MCF 10A (cell line): ENCODE measurements at places on chromosomes 11 and 22. TPM values are rescaled to one million over a fixed set of nuclear protein-coding genes. Genes with fewer than 3 reads are reported as not detected.

- H3K4me3 ChIP-seq = no peak overlapping the region
- H3K4me1 ChIP-seq = no peaks in the 10 kb centered on the region
- peaks cover 7% of the 10 kb centered on the region for H3K36me3 ChIP-seq
- no peak overlapping the region for H3K27ac ChIP-seq
- peaks cover 50% of the 10 kb centered on the region for H3K27me3 ChIP-seq
- DNase-seq = no peak
These were observed 66.6 kb upstream of the PRODH start for GRCh38 chr22:19002684-19003038.

- no peaks in the 10 kb centered on the region for H3K27me3 ChIP-seq
- H3K36me3 ChIP-seq = peaks cover 11% of the 10 kb centered on the region
- no peak overlapping the region for H3K27ac ChIP-seq
- H3K4me3 ChIP-seq = no peak overlapping the region
- peak; percentile 54 for DNase-seq
These were observed 71.6 kb downstream of the LRP5 start for GRCh38 chr11:68383976-68384501.

DNA sequence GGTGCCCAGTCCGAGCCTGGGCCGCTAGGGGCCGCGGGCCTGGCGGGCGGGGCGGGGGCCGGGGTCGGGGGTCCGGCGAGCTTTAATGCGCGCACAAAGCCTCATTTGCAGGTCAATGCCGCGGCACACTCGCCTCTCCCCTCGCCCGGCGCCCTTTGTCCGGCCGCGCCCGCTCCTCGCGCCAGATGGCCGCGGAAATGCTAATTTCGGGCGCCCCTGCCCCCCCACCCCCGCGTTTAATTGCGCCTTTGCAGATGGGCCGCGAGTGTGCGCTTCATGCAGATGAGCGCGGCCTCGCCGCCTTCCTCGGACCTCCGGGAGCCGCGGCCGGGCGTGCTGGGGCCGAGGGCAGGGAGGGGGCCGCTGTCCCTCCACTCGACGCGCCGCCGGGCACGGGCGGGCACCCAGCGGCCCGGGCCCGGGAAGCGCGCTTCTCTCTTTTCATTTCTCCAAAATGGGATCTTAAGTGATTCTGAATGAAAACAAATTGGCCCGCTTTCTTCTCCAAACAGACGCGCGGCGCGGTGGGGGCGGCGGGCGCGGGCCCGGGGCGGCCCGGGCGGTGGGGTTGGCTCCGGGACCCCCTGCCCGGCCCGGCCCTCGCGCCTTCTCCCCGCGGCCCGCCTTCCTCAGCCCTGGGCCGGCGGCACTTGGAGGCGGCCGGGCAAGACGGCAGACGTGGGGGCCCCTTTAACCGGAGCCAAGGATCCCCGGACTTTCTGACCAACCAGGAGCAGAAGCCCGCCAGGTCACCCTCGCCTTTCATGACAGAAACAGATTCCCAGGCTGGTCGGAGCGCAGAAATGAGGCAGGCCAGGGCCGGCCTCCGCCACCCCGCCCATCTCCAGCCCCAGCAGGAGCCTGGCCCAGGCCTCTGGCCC is 22.9 kb downstream of the CDKN1C start:
- peaks cover 16% of the 10 kb centered on the region for H3K27me3 ChIP-seq
- H3K36me3 ChIP-seq = no peaks in the 10 kb centered on the region
- H3K4me3 ChIP-seq = no peak overlapping the region
- peaks cover 15% of the 10 kb centered on the region for H3K4me1 ChIP-seq
- H3K27ac ChIP-seq = no peak overlapping the region
- no peak for DNase-seq

GRCh38 chr11:72578566-72578965 is 95.7 kb downstream of the PDE2A start:
- H3K27me3 ChIP-seq = no peaks in the 10 kb centered on the region
- H3K4me1 ChIP-seq = peaks cover 17% of the 10 kb centered on the region

DNA sequence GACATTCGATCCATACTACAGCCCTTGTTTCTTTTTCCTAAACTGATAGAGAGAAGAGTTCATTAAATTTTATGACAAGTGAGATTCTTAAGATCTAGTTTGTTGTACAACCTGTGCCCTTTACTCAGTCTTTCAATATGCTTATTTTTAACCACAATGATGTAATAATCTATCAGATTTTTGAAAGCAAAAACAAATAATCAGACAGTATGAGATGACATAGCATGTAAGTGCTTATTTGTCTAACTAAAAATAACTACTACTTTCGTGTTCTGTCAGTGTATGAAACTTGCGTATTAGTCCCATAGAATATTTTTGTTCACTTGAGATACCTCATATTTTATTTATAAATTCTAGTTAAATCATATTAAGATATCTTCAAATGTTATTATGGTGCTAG is 33.2 kb downstream of the RAB39A start:
- H3K4me1 ChIP-seq = no peaks in the 10 kb centered on the region
- no peaks in the 10 kb centered on the region for H3K36me3 ChIP-seq
- no peak for DNase-seq
- no peak overlapping the region for H3K4me3 ChIP-seq

- H3K27me3 ChIP-seq = no peaks in the 10 kb centered on the region
- H3K36me3 ChIP-seq = no peaks in the 10 kb centered on the region
- H3K4me1 ChIP-seq = peaks cover 39% of the 10 kb centered on the region
These were observed 48.7 kb upstream of the ARFGAP3 start for GRCh38 chr22:42905702-42906183.

DNA sequence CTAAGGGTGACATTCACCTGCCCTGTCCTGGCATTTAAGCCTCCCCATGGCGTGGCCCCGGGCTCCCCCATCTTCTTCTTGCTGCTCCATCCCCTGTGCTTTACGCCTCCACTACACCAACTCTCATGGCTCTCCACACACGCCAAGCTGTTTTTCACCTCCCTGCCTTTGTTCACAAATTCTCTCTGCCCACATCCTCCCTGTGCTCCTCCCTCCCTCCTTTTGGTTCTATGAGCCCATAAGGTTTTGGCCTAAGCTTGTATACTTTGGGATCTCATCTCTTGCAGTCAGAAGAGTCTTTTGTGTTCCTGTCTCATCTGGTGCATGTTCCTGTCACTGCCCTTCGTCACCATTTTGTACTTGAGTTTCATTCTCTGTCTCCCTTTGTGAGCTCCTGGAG is 4.6 kb upstream of the DNAL4 start:
- H3K4me1 ChIP-seq = peaks cover 13% of the 10 kb centered on the region
- no peak overlapping the region for H3K27ac ChIP-seq
- peaks cover 40% of the 10 kb centered on the region for H3K27me3 ChIP-seq
- no peak for DNase-seq

- H3K4me3 ChIP-seq = no peak overlapping the region
- no peaks in the 10 kb centered on the region for H3K27me3 ChIP-seq
- no peak overlapping the region for H3K27ac ChIP-seq
- no peaks in the 10 kb centered on the region for H3K4me1 ChIP-seq
- no peaks in the 10 kb centered on the region for H3K36me3 ChIP-seq
These were observed 38.0 kb downstream of the RTN4R start for GRCh38 chr22:20229916-20230775.

DNA sequence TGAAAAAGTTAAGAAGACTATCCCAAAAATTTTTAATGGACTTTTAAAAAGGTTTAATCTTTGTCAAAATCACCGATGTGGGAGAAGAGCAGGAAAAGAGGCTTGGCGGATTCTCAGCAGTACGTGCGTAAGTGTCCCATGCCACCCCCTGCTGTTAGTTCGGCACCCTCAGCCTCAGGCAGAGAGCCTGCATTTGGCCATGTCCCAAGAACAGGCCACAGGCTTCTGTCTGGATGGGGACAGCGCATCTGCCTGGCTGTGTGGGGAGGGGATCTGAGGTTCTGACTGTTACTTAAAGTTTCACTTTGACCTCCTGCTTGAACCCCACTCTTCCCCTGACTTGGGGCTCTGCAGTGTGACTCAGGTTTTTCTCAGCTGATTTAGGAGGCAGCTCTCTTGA is 35.3 kb downstream of the EXT2 start:
- no peaks in the 10 kb centered on the region for H3K27me3 ChIP-seq
- H3K4me1 ChIP-seq = no peaks in the 10 kb centered on the region
- no peak overlapping the region for H3K4me3 ChIP-seq
- H3K36me3 ChIP-seq = peaks cover 48% of the 10 kb centered on the region

DNA sequence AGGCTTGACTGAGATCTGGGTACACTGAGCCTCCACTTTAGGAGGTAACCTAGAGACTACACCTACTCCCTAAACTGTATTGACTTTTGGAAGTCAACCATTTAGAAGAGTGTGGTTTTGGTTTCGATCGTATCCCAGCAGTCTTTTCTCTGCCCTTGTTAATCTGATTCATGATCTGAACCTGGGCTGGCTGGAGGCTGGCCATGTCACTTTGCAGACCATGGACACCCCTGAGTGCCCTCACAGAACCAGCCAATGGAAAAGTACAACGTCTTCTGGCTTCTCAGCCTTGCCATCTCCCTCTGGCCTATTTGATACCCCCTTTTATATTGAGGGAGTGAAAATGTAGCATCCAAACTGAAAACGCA is 10.8 kb downstream of the EHF start:
- peaks cover 30% of the 10 kb centered on the region for H3K4me1 ChIP-seq
- H3K36me3 ChIP-seq = no peaks in the 10 kb centered on the region
- no peaks in the 10 kb centered on the region for H3K27me3 ChIP-seq
- peak overlapping the region; percentile 88 for H3K27ac ChIP-seq
- no peak overlapping the region for H3K4me3 ChIP-seq

DNA sequence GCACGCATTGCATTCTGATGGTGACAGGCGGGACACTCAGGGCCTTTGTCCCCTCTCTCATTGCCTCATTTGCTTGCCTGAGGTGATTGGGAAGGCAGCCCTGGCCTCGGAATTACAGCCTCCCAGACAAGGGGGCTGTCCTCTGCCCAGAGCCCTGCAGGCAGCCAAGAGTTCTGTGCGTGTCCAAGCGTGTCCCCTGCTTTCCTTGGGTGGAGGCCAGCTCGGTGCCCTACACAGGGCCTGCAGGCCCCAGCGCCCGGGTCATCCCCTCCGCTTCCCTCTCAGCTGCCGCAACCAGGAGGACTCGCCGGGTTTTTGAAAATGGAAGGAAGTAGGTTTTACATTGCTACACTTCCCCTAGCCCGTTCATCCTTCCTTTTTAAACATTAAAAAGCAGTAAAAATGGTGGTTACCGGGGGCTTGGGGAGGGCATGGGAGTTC is 1.9 kb downstream of the GRAMD4 start:
- peaks cover 5% of the 10 kb centered on the region for H3K4me1 ChIP-seq
- H3K4me3 ChIP-seq = no peak overlapping the region
- no peak for DNase-seq
- no peak overlapping the region for H3K27ac ChIP-seq

DNA sequence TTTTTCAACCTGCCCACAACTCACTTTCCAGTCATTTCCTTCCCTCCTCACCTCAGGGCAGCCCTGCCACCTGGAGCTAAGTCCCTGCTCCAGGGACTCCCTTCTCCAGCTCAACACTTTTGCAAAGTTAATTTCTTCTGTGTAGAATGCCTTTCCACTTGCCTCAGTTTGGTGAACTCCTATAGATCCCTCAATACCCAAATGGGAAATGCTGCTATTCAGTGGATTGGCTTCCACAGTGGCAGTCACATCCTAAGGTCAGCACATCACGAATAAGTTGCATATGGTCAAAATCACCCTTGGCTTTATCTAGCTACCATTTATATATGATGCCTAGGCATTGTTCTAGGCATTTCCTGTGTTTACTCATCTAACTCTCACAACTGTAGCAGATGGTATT is 23.6 kb downstream of the GDPD5 start:
- no peak for DNase-seq
- no peaks in the 10 kb centered on the region for H3K36me3 ChIP-seq
- H3K27ac ChIP-seq = peak overlapping the region; percentile 24

- peaks cover 32% of the 10 kb centered on the region for H3K27me3 ChIP-seq
- peaks cover 9% of the 10 kb centered on the region for H3K36me3 ChIP-seq
- peaks cover 21% of the 10 kb centered on the region for H3K4me1 ChIP-seq
- peak; percentile 78 for DNase-seq
- H3K27ac ChIP-seq = no peak overlapping the region
These were observed 1.7 kb downstream of the CBX6 start for GRCh38 chr22:38870312-38870741.

GRCh38 chr11:27401833-27402316 is 38.9 kb upstream of the CCDC34 start:
- peaks cover 27% of the 10 kb centered on the region for H3K4me1 ChIP-seq
- DNase-seq = peak; percentile 46
- H3K27me3 ChIP-seq = no peaks in the 10 kb centered on the region
- H3K4me3 ChIP-seq = no peak overlapping the region
- peak overlapping the region; percentile 83 for H3K27ac ChIP-seq

DNA sequence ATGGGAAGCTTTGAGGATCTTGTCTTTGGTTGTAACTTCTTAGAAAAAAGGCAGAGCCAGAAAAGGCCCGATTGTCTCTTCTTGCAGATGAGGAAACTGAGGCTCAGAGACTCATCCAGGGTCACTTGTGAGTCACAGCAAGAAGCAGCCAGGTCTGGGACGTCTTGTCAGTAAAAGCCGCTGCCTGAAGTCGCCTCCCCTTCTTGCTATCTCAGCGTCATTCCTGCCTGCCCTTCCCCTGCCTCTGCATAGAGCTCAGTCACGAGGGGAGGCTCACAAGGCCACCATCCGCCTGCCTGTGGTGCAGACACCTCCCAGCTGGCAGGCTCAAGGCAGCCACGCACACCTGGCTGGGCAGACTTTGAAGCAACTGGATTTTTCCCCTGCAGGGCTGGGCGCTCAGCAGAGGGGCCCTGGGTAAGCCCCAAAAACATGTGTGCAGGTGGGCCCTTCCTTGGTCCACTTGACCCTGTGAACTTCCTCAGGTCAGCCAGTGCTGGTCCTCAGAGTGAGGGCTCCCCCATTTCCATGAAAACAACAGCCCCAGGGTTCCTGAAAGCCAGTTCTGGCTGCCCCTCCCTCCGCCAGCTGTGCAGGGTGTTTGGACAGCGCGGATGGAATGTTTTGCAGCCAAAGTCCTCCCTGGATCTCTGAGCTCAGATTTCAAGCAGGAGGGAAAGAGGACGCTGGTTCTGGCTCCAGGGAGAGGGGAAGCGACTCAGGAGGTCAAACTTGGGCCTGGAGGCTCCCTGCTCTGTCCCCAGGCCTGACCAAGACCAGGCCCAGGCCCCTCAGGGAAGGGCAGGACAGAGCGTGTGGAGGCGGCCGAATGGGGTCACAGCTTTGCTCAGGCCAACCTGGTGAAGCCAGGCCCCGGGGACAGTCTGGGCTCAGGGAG is 6.0 kb upstream of the RAB3IL1 start:
- H3K36me3 ChIP-seq = no peaks in the 10 kb centered on the region
- DNase-seq = no peak
- peaks cover 28% of the 10 kb centered on the region for H3K27me3 ChIP-seq
- no peak overlapping the region for H3K27ac ChIP-seq
- no peaks in the 10 kb centered on the region for H3K4me1 ChIP-seq
- H3K4me3 ChIP-seq = no peak overlapping the region

The C11orf86 gene
- total RNA-seq = not detected in 2 replicates

The DDIAS gene
- 3.6 and 7.7 TPM in 2 replicates for total RNA-seq

The NCF4 gene
- total RNA-seq = not detected in 2 replicates

The PARVG gene
- 0.23 TPM in 1 of 2 replicates, not detected in the other for total RNA-seq

The LIMK2 gene
- 74.4 and 126 TPM in 2 replicates for total RNA-seq

The MS4A3 gene
- total RNA-seq = not detected in 2 replicates

The PIH1D2 gene
- total RNA-seq = 2.0 and 2.1 TPM in 2 replicates

The ZNF280B gene
- not detected in 2 replicates for total RNA-seq

The IGLL1 gene
- not detected in 2 replicates for total RNA-seq

The OR52I2 gene
- total RNA-seq = not detected in 2 replicates

The TUBA8 gene
- 0.66 TPM in 1 of 2 replicates, not detected in the other for total RNA-seq
